Common myeloid progenitor, CD34-positive (primary cell): ENCODE measurements at places on chromosomes 6 and 20.

DNA sequence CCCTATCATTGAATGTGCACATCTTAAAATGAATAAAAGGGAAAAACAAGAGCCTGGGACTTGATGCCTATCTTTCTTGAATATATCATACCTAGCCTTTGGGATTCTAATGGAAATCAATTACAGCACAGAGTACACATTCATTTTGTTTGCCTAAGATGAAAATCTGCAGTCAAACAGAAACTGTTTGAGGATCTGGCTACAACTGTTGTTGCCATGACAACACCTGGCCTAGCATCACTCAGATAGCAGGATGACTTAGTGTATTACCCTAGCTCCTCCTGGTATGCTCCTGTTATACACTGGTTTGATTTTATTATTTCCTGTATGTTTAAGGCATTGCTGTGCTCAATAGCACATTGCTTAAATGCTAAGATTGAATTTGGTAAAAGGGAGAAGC lies 71.5 kb upstream of the LAMP5 start:
- no peak for DNase-seq

DNA sequence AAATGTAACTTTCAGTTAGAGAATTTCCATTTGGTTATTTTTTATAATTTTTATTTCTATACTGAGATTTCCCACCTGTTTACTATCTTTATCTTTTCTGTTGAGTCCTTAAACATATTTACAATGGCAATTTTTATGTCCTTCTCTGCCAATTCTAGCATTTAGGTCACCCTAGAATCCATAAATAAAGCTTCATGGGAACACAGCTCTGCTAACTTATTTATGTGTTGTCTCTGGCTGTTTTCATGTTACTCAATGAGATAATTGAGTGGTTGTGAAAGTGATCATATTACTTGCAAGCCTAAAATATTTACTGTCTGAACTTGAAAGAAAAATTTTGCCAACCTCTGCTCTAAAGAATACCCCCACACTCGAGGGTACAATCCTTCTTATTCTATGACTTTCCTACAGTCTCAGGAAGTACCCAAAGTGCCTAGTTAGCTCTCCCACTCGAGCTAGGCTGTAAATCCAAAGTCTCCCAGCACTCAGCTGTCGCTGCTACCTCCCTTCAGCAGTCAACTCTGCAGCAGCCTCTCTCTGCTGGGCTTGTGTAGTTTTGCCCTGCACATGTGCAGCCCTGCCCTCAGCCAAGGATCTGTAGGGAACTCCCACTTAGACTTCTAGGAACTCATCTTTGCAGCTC lies 53.5 kb upstream of the GCLC start:
- no peak for DNase-seq

DNA sequence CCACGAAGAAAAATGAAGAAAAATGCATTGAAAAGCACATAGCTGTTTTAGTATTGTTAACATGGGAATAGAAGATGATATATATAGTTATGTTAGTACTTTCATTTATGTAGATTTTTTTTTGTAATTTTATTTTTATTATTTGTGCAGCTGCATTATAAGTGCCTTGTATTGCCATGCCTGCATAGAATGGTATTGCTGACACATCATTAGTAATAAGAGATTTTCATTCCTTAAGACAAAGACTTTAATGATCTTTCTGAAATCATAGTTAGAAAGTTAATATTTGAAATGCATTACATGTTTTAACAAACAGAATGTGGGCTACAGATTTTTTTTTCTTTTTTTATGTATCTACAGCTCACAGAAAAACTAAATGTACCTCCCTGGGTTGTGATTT lies 506.5 kb downstream of the NKAIN2 start:
- DNase-seq, result no peak

DNA sequence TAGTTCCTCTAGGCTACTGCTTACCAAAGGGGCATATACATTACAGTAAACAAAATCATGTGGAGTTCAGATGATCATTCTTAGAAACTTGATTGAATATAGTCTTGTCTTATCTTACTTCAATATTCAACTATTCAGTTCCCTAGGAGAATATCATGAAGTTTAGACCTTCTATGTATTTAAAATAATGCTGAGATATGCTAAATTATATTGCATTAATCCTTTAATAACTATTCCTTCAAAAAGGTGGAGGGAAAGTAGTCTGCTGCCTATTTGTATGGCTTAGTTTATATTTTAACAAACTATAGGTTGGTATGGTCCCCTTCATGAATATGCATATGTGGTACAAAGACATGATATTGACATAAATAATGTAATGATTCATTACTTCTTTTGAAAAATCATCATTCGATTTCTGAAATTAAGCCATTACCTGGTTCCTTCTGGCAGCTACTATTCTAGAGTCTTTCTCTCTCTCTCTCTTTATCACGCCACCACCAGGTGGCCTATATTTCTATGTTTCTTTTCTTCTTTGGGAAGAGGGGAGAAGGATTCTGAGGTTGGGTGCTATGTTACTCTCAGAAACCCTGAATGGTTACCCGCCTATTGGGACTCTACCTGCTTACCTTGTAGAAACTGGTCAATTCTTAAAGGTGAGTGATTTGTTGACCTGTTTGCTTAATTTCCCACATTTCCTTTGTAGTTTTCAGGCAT lies 855.8 kb downstream of the HACE1 start:
- DNase-seq, result no peak

DNA sequence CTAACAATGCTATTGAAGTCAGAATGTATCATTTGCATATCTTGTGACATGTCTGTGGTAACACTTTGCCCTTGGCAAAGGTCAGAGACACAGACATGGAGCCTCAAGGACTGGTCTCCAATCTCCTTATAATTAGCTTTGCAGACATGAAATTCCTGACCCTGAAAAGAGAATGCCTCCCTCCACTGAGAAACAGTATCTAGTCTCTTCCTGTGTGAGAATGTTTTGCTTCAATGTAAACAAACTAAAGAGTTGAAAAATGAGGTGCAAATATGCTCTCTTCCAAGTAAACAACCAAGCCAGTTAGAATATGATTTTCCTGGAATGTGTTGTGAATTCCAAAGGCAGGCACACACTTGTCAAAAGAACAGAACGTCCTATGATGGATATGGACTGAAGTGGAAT lies 407.1 kb upstream of the MARCKS start:
- DNase-seq, result no peak

- no peak for DNase-seq
These were observed 16.3 kb upstream of the ZDHHC14 start for GRCh38 chr6:157364705-157365104.
